ENCODE measurements at places on chromosomes 1 and 21.

DNA sequence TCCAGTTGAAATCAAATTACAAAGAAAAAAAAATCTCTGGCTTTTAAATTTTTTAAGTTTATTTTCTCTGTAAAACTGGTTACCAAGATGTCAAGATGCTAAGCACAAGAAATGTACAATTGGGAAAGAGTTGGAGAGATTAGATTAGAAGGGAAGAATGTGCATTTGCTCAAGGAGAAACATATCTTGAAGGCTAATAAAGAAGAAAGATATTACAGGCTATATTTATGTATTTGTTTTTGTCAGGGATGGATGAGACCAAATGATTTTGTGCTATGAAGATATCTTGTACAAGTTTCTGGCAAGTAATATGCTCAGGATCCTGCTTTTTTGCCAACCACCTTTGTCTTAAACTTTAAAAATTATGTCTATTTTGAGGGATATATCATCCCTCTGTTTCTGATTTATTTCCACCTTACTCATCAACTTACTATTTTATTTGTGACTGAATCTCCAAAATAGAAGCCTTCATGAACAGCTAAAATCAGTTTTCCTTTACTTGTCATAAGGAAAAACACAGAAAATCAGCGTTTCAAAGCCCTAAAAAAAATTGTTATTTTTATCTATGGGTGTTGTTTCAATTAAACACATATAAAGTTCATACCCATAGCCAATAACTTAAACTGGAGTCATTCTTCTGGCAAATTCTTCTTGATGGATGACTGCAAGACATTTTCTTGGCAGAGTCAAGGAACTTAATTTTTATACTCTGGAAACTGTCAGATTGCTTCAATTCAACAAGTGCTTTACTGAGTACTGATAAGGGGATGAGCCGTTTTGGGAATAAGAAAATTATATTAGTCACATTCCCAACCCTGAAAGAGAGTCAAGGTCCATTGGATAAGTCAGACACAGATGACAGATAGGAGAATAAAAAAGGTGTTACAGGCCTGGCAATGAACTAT is 141.8 kb downstream of the CTH start:
- DNase-seq = no peak

DNA sequence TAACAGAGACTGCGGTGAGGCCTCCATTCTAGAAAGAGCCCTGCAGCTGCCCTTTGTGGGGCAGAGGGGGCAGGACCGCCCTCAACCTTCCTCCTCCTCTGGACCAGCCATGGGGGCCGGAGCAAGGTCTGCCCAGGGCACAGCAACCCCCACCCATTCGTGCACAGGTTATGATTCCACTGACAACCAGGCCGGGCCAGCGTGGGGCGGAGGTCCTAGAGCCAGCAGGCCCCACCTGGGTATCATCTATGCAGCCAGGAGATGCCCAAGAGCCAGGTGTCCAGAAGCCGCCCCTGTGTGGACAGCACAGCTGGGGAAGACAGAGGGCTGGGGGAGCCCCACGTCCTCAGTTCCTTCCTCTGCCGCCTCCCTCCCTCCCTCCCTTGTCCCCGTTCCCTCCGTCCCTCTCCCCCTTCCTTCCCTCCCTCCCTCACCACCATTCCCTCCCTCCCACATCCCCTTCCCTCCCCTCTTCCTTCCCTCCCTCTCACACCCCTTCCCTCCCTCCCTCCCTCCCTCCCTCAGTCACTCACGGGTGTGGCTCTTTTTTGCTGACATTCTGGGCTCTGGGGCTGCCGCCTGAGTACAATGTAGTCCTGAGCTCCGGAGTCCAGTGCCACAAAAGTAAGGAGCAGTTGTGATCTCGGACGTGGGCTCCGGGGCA is 12.3 kb downstream of the RNF223 start:
- no peak for DNase-seq

DNA sequence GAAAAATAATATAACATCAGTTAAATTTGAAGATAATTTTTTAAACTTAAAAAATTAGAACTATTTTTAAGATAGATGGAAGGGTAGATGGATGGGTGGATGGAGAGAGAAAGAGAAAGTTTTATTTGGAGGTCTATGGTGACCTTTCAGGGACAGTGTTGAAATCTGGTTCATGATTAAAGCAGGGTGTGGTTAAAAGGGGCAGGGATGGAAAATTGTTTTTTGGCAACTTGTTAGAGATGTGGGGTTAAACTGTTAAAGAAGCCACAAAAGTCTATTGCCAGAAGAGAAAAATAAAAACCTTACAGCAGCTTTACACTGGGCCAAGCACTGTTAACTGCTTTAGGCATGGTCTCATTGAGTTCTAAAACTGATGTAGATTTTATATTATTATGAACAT is 134.9 kb upstream of the GORAB start:
- no peak for DNase-seq

DNA sequence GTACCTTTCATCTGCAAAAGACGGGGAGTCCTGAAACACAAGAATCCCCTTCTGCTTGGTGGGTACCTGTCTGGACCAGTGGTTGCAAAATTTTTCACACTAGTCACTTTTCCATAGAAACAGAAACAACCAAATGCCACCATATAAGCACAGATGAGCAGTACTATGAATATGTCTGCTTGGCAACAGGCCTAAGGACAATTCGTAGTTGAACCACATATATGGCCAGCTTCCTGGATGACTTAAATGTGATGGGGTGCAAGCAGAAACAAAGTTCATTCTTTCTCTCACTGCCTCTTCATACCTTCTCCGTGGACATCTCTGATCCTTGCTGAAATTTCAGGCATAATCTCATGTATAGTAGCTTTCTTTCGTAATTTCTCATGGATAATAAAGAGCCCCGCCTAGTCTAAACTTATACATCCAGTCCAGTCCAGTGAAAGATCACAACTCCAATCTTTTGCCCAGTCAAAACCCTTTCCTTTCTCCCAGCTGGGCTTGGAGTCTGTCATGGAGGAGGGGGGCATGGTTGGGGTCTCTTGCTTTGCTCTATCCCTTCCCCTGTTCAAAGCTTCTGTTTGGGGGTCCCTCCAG is 7.0 kb downstream of the FCAMR start:
- no peak for DNase-seq

- DNase-seq = no peak
Observed at GRCh38 chr1:31772669-31773248, 8.6 kb upstream of the ADGRB2 start.

DNA sequence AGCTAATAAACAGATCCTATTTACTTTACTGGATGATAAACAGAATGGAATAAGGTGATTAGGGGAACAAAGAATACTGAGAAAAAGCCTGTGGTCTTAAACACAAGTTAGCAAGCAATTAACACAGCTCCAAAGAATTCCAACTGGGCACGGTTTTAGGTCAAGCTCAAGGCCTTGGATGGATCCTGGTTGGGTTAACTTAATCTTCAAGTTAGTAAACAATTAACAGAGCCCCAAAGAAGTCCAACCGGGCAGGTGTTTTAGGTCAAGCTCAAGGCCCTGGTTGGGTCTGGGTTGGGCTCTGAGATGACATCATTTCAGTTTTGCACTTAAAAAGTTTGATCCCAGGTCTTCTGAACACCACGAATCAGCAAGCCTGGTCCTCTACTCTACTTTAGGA is 1086.3 kb upstream of the TMPRSS15 start:
- no peak for DNase-seq

DNA sequence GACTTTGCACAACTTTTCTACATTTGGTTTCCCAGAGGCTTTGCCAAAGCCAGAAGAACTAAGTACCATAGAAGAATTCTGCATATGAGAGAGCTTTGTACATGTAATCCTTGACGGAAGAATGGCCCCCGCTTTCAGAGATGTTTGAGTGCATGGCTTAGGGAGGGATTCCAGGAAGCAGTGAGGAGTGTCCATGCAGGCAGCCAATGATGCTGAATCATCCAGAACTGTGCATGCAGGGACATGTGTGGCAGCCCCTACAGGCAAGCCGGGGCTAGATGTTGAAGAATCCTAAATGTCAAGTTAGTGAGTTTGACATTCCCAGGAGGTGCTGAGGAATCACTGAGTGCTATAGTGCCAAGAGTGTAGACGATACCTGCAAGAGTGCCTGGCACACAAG is 9.9 kb upstream of the HAO2 start:
- DNase-seq = no peak

DNA sequence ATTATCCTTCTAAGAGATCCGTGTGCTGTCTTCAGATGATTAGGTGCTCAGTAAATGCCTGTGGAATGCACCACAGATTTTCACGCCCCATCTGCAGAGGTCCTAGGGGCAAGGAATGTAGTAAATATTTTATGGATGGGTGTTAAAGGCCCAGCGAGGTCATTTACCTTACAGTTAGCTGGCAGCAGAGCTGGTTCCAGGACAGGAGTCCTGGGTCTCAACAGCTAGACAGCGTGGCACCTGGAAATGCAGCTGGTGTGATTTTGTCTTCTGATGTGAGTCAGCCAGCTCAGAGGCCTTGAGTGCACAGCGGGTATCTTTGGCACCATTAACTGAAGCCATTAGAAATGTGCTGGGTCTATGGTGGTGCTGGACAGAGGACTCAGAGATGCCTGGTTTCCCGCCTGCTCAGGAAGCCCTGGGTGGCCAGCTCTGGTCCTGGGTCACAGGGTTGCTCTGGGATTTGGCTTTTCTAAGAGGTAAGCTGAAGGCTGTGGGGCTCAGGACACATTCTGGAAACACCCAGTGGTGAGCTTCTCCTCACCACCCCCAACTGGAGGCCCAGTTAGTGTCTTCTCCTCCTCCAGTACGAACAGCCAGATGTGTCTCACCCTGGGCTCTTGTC is 65.5 kb downstream of the DDX20 start:
- DNase-seq = no peak

GRCh38 chr1:16143566-16144324 is 12.1 kb downstream of the EPHA2 start:
- DNase-seq = no peak

DNA sequence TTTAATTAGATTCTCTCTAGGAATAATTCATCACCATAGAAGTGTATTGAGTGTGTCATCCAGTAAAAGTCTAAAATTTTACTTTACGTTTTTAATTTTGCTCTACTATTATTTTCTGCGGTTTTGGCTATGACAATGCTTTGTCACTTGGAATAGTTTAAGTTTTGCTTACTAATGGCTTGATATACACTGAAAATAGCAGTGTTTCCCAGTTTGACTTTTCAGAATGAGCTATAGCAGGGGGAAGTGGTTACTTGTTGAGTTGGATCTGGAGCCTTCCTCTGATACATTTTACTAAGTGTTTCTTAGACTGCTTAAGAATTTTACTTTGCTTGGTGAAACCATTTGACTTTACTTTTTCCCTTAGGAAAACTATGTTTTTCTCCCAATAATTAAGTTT is 5.0 kb downstream of the DNAJC16 start:
- DNase-seq = no peak

- no peak for DNase-seq
Observed at GRCh38 chr1:180863158-180863775, 49.4 kb upstream of the KIAA1614 start.

GRCh38 chr1:210483821-210484220 is 155.1 kb downstream of the HHAT start:
- no peak for DNase-seq

DNA sequence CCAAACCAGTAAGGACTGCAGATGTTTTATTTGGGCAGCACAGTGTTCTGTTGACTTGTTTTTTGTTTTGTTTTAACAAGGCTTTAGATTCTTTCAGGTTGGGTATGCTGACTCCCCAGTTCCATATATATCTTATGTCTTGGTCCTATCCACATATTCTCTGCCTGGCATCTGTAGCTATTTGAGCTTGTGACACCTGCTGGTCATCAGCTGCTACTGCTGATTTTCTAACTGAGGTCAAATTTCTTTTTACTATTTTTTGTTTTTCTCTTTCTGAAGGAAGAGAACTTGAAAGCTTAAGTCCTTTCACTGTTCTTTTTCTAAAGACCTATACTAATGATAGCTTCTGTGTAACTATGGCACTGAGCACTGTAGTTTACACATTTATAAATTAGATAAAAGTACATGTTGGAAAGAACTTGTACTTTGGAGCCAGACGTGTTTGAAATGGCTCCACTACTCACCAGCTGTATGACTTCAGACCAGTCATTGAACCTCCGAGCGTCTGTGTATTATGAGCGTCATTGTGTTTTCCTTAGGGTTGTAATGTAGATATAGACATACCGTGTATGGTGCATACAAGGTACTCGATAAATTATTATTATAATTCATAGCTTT is 109.4 kb downstream of the NRDC start:
- DNase-seq = no peak

GRCh38 chr1:113654883-113655282 is 104.4 kb downstream of the PHTF1 start:
- no peak for DNase-seq

DNA sequence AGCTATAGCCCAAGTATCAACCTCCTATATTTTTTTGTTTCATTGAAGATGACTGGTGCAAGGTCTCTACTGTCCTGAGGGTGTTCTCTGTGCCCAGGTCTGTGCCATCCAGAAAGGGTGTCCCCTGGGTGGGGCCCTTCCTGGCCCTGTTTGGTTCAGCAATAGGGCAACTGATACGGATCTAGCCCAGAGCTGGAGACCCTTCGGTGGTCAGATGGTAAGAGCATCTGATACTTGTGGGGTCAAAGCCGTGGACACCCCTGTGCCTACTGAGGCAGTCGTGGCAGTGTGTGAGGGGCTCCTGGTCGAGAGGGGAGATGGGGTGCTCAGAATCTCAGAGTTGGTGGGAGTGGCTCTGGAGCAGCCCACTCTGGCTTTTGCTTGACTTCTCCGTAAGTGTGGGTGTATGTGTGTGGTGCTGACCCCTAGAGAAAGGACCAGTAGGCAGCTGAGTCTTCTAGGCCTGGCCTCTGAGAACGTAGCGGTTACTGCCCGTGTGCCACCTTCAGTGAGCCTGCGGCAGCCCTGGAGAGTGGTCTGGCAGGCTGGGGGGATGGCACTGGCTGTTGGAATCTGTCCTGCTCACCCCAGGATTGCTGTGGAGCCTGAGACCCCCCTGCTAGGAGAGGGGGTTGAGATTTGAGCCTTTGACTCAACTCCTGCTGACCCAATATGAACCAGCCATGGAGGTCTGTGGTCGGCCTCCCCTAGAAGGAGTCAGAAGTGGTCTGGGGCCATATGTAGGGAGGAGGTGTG is 2.7 kb downstream of the AMPD2 start:
- no peak for DNase-seq

DNA sequence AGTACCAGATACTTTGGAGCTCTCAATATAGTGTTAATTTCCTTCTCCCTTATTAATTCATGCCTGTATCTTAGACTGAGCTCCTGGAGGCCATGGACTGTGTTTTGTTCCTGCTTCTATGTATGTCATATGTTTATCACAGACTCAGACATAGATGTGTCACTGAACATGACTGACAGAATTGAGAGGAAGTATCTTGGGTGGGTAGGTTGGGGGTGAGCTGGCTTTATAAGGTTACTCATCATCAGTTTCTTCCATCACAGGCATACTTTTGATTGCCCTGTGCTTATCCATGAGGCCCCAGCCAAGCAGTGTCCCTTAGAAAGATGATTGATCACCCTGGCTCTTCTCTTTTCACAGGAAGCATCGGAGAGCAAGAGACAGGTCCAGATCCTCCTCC is 5.6 kb upstream of the SH3D21 start:
- DNase-seq = no peak

- DNase-seq = no peak
Observed at GRCh38 chr1:41497056-41497440, 12.6 kb upstream of the EDN2 start.

GRCh38 chr1:223006917-223007648 is 136.0 kb downstream of the TLR5 start:
- DNase-seq = no peak

- DNase-seq = no peak
Observed at GRCh38 chr1:206036663-206037455, 13.2 kb upstream of the CTSE start.

All from stimulated activated CD8-positive, alpha-beta memory T cell treated with anti-CD3 and anti-CD28 coated beads, Interleukin-12 subunit alpha, Interleukin-12 subunit beta, amount 100 ng/mL, for 1 hour (primary cell).